ENCODE measurements at places on chromosomes 5 and 9. TPM values are rescaled to one million over a fixed set of nuclear protein-coding genes. Genes with fewer than 3 reads are reported as not detected.

Gene CYLC2
- not detected for total RNA-seq

Gene GPR151
- not detected for total RNA-seq

Gene LCN15
- not detected for total RNA-seq

DNA sequence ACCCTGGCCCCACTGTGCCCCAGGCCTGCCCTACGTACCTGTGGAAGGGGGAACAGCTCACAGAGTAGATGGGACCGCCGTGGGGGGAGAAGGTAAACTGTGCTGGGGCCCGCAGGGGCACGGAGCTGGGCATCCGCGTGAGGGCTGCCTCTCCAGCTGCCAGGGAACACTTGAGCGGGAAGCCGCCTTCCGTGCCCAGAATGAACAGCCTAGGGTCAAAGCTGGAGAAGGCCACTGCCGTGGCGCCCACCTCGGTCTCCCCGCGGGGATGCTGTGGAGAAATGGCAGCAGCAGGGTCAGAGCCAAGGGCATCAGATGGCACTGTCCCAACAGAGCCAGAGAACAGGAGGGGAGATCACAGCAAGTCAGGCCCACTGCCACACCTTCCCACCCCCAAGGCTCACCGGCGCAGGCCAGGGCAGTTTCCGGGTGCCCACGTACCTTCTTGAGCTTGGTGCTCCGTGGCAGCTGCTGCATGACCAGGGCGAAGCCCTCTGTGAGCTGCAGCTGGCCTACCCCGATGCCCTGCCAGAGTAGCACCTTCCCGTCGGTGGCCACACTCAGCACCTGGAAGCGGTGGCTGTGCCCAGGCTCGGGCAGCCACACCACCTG is 21.9 kb downstream of the DYNC2I2 start:
- DNase-seq: no peak

- peak; percentile 20 for DNase-seq
Measured at GRCh38 chr9:124660341-124660801, 110.7 kb downstream of the NR6A1 start.

All from activated CD4-positive, alpha-beta T cell treated with anti-CD3 and anti-CD28 coated beads for 36 hours (primary cell).